ENCODE measurements at places on chromosomes 7 and 10.

GRCh38 chr10:101028446-101029337 lies 2.2 kb downstream of the PDZD7 start:
- DNase-seq: no peak

GRCh38 chr10:84217746-84218145 lies 7.6 kb downstream of the LRIT2 start:
- DNase-seq: no peak

- no peak for DNase-seq
These were observed 85.8 kb upstream of the EGFR start for GRCh38 chr7:54932818-54933543.

- DNase-seq: no peak
These were observed 23.7 kb downstream of the TFPI2 start for GRCh38 chr7:93866886-93867285.

DNA sequence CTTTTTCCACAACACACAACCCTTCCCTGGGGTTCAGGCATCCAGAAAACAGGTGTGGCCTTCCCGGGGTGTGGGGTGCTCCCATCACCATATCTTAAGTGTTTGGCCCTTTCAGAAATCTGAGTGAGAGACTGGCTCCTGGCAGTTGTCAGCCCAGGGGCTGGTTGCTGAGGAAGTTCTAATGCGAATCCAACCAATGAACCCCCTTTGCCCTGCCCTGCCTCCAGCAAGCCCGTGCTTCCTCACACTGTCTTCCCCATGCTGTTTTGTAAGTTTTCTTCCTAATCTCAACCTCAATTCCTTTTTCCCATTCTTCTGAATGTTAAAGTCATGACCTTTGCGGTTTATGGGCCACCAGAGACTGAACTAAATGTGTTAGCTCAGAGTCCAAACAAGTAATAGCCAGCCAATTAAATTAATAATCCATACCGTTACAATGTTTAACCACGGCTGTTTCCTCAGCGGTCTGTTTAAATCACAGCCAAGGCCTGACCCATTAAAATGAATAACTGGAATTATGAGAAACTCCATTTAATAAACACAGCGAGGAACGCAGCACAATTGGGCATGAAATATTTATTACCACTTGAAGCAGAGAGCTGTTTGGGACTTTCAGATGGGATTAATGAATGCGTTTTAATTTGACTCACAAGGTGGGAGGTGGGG lies 90.9 kb upstream of the TCF7L2 start:
- no peak for DNase-seq

- DNase-seq: no peak
These were observed 3.1 kb upstream of the BRI3 start for GRCh38 chr7:98278408-98278807.

- DNase-seq: no peak
These were observed 75.2 kb upstream of the INHBA start for GRCh38 chr7:41777894-41778596.

DNA sequence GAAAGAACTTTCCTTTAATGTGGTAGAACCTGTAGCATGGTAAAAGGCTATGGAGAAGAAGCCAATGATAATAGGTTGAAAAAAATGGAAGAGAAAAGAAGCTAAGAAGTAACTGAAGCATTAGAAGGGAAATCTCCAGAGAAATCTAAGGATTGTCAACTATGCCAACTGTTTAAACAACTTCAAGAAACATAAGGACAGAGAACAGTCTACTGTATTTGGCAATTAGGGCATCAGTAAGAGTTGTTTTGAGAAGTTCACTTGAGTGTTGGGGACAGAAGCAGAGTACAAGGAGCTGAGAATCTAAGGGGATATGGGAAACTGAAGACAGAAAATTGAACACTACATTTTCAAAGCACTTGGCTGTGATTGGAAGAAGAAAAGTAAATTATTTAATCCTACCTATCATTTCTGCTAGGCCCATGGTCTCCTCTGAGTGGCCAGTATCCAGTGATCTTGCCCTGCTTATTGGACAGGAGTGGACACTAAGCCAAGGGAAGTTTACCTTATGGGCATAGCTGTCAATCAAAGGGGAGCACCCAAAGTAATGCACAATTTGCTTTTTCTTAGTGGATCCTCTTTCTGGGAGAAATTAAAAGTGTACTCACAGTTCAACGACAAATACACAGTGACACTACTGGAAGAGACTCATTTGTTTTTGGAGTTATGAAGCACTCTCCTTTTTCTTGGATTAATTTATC lies 56.4 kb upstream of the CCDC71L start:
- DNase-seq: no peak

DNA sequence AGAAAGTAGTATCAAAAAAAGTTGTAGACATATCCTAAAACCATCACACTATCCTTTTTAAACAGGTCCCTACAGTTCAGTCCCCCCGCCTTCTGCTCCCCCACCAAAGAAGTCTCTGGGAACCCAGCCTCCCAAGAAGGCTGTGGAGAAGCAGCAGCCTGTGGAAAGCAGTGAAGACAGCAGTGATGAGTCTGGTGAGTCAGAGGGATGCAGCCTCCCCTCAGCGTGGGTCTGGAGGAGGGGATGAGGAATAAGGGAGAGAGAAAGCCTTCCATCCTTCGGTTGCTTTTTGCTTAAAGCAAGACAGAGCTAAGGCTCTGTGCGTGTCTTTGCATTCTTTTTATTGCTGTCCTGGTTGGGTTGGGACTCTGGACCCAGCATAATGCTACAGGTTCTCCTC lies 7.6 kb downstream of the NOLC1 start:
- DNase-seq: no peak

- DNase-seq: no peak
These were observed 259.8 kb downstream of the KCNMA1 start for GRCh38 chr10:77377678-77378352.

DNA sequence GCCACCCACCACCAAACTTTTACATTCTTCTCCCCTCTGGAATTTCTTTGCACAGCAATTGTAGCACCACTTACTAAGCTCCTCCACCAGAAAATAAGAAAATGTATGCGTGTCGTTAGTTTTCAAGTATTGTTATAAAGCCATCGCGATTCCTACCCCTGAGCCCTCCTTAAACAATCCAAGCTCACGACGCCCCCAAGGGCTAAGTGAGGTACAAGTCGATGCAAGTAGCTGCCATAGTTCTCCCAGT lies 1.3 kb downstream of the FRAT2 start:
- DNase-seq: no peak

- no peak for DNase-seq
These were observed 495.7 kb downstream of the INHBA start for GRCh38 chr7:41207141-41207540.

DNA sequence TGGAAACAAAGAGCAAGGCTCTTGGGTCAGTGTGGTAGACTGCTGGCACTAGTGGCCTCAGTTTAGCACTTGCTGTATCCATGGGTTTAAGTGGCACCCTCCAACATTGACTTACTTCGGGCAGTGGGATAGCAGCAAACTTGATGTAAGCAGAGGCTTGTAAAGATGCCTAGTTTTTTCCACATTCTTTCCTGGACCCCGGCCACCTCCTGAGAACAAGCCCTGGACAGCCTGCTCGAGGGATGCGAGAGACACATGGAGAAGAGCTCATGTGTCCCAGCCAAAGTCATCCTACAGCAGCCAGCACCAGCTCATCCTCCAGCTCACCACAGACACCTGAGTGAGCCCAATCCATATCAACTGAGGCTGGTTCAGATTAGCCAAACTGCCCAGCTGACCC lies 142.7 kb upstream of the PCBD1 start:
- no peak for DNase-seq

GRCh38 chr10:54905578-54906192 lies 104.7 kb upstream of the PCDH15 start:
- DNase-seq: no peak

DNA sequence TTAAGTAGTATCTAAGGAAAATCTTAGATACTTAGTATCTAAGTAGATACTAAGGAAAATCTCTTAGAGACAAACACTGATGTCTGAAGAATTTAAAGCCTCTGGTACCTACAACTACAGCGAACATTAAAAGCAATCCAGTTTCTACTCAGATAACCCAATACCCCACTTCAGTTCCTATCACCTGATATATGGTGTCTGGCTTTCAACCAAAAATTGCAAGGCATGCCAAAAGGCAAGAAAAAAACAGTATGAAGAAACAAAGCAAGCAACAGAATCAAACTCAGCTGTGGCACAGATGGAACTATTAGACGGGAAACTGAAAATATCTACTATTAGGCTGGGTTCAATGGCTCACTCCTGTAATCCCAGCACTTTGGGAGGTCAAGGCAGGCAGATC lies 31.1 kb downstream of the ARHGAP12 start:
- DNase-seq: no peak

GRCh38 chr10:89609833-89610346 lies 35.2 kb downstream of the PANK1 start:
- DNase-seq: no peak

DNA sequence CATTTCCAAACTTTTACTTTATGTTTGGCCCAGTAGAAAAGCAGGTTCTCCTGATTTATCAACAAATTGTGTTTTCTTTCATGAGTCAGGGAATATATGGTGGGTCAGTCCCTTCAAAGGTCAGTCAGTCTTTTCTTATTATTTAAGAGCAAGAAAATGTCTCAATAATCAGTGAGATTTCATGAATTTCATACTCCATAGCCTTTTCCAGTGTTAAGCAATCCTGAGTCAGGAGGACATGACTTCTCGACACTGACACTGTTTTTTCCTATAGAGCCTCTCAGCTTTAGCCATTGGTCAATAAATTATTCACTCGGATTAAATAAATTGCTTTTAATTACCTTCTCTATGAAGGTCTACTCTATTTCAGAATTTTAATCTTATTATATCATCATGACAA lies 334.5 kb downstream of the SORCS1 start:
- DNase-seq: no peak
